ENCODE measurements at places on chromosomes 11 and 22.
A peak's percentile ranks its signal among the peaks of the same experiment; 100 is the strongest.

GRCh38 chr11:74504100-74504691 lies 10.7 kb upstream of the LIPT2 start:
- no peak for DNase-seq

DNA sequence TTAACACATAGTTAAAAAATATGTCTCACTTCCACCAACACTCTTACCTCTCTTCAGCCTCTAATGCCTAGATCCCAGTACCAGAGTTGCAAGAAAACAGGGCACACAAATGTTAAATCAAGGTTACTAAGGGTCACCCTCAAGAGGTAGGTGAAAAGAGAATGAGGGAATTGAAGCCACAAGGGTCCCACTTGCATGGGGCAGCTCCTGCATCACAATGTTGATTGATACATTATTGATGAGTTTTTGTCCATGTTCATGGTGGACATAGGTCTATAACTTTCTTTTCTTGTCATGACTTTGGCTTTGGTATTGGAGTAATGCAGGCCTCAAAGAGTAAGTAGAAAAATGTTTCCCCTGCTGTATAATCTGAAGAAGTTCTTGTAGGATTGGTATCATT lies 46.0 kb upstream of the IGLL5 start:
- DNase-seq: no peak

GRCh38 chr22:25497716-25498115 lies 66.8 kb upstream of the GRK3 start:
- DNase-seq: no peak

GRCh38 chr11:66233301-66233700 lies 35.1 kb upstream of the RAB1B start:
- DNase-seq: no peak

DNA sequence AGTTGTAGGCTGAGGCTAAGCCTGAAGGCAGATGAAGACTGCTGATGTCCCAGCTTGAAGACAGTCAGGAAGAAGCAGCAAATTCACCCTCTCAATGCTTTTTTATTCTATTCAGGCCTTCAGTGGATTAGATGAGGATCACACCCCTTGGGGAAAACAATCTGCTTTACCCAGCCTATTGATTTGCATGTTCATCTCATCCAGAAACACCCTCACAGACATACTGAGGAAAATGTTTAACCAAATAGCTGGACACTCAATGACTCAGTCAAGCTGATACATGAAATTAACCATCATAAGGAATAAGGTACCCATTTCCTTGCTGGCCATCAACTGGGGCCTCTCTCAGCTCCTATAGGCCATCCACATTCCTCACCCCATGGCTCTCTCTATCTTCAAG lies 549.9 kb upstream of the CCDC90B start:
- DNase-seq: no peak

- no peak for DNase-seq
Observed at GRCh38 chr22:35024364-35024692, 41.6 kb upstream of the ISX start.

DNA sequence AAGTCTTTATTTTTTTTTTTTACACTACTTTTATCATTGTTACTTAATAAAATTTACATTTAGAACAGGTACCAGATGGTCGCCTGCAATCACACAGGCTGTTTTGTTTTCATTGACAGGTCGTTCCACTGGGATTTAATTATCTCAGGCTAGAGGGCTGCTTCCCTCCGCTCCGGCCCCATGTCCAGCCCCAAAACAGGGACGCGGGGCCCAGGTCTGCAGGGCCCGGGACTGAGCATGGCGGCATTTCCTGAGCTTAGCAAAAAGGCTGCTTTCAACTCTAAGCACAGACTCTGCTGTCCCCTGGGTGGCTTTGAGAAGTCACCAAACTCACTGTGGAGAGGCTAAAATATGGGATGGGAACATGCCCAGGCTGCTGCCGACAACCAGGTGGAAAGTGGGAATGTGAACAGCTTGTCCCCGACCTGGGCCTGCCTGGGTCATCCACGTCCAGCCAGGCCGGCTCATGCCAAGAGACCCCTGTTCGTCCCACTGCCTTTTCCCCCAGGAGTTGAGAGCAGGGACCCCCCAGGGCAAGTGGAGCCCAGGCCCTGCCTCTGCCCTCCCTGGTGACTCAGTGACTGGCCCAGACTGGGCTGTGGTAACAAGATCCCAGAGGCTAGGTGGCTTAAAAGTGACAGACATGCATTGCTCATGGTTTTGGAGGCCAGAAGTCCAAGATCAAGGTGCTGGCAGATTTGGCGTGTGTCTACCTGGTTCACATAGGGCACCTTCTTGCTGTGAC lies 150.0 kb downstream of the SHANK2 start:
- no peak for DNase-seq

DNA sequence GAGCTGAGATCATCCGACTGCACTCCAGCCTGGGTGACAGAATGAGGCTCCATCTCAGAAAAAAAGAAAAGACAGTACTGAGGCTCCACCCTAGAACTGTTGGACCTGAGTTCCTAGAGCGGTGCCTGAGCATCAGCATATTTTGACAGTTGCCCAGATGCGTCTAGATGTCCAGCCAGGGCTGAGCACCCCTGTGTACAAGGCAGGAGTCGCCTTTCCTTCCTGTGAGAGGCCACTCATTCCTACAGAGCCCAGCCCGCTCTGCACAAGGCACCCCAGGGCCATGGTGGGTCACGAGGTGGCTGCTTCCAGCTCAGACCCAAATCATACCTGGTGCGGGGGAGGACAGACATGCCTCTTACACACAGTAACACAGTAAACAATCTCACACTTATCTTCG lies 15.9 kb downstream of the SAMM50 start:
- DNase-seq: no peak

GRCh38 chr11:87212891-87213290 lies 175.2 kb downstream of the TMEM135 start:
- no peak for DNase-seq

- no peak for DNase-seq
Observed at GRCh38 chr11:12448131-12448939, 71.0 kb downstream of the PARVA start.

- DNase-seq: no peak
Observed at GRCh38 chr11:11979488-11980117, 28.8 kb downstream of the DKK3 start.

DNA sequence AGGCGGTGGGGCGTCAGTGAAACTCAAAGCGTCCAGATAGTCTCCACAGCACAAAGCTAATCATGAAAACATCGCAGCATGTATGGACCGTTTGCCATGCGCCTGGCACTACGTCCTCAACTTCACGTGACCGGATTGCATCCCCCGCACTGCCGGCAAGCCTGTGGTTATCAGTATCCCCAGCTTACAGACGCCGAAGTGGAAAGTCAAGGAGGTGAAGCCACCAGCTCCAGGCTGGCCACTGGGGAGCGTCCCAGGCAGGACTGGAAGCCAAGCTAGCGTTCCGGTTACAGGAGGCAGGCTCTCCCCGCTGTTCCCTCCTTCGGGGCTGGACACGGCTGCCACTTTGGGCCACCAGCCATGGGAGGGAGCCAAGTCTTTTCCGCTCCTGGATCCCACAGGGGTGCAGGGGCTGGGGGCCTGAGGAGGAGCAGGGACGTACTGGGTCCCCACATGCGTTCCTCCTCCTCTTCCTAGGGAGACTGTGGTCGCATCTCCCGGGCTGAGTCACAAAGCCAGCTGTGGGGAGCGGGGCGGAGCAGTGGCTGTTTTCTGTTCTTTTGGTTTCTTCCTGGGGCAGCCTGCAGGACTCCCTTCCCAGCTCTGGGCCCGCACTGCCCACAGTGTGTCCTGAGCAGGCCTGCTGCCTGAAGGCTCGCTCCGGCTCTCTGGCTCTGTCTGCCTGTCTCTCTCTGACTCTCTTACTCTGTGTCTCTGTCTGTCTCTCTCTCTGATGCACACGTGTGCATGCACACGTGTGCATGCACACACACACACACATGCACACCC lies 4.3 kb upstream of the OSBPL5 start:
- DNase-seq: no peak

- no peak for DNase-seq
Observed at GRCh38 chr11:24593332-24593731, 96.5 kb downstream of the LUZP2 start.

- no peak for DNase-seq
Observed at GRCh38 chr11:100629671-100630070, 57.4 kb upstream of the ARHGAP42 start.

DNA sequence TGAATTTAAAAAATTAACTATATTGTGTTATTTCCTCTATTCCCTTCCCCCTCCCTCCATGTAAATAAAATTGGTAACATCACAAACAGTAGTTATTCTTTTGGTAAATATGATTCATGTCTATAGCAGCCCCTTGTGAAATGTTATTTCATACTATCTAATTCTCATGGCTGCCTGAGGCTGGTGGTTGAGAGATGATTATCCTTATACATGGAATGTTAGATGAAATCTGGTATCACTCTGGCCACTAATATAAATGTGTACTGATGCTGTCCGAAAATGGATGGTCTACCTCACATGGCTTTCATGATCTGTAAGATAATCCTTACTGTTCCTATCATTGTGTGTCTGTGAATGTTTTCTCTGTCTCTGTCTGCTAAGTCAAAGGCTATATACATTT lies 25.0 kb upstream of the EXPH5 start:
- DNase-seq: no peak

DNA sequence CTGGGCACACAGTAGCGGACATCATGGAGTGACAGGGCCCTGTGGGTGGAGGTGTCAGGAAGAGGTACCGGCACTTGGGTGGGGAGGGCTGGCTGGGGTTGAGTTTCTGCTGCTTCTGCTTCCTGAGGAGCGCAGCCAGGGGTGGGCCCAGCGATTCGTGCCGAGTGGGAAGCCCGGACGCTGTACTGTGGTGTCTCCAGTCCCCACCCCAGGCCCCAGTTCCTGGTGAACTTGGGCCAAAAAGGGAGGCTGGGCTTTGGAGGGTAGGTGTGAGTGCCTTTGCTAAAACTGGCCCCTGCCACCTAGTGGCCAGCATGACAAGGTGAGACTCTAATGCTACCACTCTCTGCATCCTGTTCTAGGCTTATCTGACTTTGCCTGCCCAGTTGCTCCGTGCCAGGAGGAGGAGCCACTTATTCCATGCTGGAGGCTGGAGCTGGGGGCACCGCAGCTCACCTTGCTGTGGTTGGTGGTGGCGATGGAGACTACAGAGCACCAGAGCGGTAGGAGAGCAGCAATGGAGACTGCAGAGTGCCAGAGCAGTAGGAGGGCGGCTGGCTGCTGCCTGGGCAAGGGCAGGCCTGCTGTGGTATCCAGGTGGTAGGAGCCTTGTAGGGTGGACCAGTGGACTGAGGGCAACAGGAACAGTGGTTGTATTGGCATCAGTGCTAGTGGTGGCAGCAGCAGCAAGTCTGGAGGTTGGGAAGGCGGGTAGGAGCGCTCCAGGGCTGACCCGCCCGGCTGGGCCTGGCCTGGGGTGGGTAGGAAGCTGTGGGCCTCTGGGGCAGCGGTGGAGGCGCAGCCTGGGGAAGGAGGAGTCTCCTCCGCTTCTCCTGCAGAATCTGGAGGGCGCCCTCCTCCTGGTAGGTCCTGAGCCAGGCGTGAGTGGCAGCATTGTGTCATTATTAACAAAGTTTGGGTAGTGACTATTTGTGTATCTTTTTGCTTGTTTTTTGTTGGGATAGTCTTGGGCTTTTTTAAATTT lies 2.2 kb upstream of the RFPL2 start:
- no peak for DNase-seq

DNA sequence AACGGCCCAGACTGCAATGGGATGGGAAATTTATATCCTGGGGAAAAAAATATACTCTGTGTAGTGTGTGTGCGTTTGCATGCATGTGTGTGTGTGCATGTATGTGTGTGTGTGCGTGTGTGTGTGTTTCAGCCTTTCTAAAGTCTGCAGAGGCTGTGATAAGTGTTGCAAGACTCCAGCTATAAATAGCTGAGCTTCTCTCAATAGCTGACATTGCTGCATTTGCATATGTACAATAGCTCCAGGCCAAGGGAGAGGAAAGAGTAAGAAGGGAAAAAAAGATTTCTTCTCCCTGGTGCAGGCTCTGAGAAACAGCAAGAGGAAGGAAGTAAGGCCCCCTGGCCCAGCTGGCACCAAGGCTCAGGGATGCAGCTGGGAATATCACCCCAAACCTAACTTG lies 483.0 kb downstream of the MN1 start:
- no peak for DNase-seq

GRCh38 chr11:44399968-44400367 lies 90.0 kb upstream of the ALX4 start:
- no peak for DNase-seq

GRCh38 chr22:24091551-24092420 lies 80.7 kb downstream of the CABIN1 start:
- DNase-seq: no peak

DNA sequence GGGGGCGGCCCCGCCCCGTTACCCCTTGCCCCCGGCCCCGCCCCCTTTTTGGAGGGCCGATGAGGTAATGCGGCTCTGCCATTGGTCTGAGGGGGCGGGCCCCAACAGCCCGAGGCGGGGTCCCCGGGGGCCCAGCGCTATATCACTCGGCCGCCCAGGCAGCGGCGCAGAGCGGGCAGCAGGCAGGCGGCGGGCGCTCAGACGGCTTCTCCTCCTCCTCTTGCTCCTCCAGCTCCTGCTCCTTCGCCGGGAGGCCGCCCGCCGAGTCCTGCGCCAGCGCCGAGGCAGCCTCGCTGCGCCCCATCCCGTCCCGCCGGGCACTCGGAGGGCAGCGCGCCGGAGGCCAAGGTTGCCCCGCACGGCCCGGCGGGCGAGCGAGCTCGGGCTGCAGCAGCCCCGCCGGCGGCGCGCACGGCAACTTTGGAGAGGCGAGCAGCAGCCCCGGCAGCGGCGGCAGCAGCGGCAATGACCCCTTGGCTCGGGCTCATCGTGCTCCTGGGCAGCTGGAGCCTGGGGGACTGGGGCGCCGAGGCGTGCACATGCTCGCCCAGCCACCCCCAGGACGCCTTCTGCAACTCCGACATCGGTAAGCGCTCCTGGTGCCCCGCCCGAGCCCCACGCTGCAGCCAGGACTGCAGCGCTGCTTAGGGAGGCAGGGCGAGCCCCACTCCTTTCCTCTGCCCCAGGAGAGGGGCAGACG lies at the start of gene TIMP3:
Gene TIMP3 (plus strand): TSS at position 169 of the 700 bp plus-strand sequence. CDS start 297 bp downstream, at position 466.
- DNase-seq: peak; percentile 14

DNA sequence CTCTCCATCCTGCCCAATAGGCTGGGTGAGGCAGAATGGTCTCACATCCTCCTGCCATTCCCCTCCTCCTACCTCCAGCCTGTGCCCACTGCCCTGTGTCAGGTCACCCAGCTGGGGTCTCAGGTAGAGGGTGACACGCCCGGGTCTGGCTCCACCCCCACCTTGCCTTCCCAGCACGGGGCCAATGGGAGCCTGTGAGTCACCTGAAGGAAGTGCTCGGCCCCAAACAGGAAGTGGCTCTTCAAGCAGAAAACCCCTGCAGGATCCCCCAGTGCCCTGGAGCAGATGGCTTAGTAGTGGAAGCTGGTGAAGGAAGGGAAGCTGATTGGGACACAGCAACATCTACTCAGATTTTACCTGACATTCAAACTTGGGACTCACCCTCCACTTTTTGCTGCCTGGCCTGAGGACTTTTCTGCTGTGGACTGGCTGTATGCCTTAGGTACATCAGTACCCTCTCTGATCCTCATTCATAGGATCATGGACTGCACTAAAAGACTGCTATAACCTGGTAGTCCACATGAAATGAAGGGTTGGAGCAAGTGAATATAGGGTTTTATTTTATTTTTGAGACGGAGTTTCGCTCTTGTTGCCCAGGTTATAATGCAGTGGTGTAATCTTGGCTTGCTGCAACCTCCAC lies 33.4 kb downstream of the GDPD5 start:
- DNase-seq: no peak

- DNase-seq: peak; percentile 69
Observed at GRCh38 chr11:86678823-86679222, 6.4 kb upstream of the ME3 start.

Data from NCI-H524 treated with DMSO at 0.1 percent for 48 hours (cell line).